ENCODE measurements at places on chromosomes 3 and 15.

DNA sequence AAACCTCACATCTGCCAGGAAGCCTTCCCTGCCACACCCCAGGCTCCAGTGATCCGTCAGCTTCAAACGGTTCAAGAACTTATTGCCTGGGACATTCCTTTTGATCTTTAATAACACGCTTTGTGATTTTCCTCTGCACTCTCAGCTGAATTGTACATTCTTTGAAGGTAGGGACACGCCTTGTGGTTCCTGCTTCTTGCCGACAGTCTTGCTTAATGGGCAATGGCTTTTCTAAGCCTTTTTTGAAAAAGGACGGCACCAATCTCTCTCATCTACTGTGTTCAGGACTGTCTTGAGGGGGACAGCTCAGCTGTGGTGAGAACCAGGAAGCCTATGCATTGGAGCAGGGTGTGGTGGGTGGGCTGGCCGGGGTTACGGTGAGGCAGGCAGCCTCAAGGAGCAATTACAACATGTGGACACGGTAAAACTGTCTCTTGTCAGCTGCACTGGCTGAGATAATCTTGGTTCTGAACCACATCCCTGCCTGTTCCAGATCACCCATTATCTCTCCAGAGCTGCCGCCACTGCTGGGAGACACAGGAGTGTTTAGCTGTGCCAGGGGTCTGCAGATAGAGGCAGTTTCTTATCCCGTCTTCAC lies 46.0 kb upstream of the GLCE start:
- no peak for DNase-seq

DNA sequence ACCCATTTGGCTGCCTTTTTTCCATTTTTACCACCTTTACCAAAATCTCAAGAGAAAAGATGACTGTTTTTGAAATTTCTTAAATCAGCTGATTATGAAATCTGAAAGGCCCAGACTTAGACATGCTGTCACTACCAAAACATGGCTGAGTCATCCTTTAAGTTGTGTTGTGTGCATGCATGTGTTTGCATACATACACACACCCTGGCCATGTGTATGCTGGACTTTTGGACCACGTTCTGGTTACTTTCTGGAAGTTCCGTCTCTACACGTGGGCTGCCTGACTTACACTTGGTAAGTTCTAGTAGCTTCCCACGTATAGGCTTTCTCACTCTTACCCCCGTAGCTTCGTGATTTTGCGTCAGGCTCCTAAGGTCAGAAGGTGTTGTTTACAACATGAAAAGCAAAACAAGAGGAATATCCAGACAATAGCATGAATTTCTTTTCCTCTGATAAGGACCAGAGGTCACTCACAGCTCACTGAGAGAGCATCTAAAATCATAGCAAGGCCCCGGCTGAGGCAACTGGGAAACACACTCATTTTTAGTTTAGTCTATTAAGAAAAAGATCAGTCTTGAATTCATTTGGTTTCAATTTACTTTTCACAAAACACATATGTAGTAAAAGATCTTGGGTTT lies 62.4 kb downstream of the COL8A1 start:
- no peak for DNase-seq

GRCh38 chr3:144415492-144415891 lies 443.9 kb downstream of the DIPK2A start:
- DNase-seq: no peak

- DNase-seq: no peak
Observed at GRCh38 chr3:127103080-127103479, 89.9 kb upstream of the PRR23E start.

- no peak for DNase-seq
Observed at GRCh38 chr15:63990454-63990853, 55.8 kb downstream of the DAPK2 start.

GRCh38 chr3:103657756-103658155 lies 1222.9 kb downstream of the ZPLD1 start:
- no peak for DNase-seq

GRCh38 chr3:188154809-188155574 lies 1.0 kb downstream of the LPP start:
- no peak for DNase-seq

GRCh38 chr3:12178091-12178820 lies 19.5 kb upstream of the TIMP4 start:
- DNase-seq: no peak

DNA sequence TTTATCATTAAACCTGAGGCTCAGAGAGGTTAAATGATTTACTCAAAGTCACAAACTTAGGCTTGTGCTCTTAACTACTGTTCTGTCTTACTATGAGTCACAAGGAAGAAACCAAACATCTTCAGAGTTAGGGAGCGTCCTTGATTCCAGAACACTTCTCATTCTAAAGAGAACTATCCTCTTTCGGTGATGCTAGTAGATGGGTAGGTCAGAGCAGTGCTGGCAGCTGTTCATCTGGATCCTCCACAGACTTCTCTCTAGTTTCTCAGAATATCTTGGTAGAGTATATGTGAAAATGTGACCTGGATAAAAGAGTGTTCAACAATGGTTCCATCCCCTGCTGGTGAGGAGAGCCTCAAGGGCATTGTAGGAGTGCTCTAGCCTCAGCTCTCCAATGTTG lies 3.3 kb downstream of the ARL6IP5 start:
- DNase-seq: no peak

- DNase-seq: no peak
Observed at GRCh38 chr3:149647812-149648211, 10.0 kb downstream of the WWTR1 start.

DNA sequence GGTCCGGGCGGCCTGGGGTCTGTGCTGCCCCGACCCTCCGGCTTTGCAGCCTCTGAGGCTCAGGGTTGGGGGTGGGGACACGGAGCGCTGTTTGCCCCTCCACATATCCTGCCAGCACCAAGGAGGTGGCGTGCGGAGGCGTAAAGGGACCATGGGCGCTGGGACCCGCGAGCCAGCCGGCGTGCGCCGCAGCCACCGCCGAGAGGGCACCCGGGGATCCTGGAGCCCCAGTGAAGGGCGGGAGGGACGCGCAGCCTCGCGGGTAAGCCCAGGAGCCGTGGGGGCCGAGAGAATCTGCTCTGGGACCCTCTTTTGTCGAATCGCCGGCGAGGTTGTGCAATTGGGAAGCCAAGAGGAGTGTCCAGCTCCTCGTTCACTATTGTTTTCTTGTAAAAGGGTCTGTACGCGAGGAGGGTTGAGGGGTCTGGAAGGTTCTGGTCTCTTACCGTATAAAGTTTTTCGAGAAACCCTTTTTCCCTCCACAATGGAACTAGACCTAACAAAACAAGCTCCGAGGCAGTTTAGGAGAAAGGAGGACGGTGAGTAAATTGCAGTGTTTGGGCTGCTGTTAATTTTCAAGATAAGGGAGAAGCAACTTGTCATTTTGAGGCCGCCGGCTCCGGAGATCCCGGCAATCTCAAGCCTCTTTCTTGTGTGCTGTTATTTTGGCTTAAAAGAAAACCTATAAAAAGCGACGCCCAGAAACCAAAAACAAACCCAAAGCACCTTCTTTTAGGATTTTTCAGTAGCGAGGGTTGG lies 29.9 kb upstream of the ST3GAL6 start:
- no peak for DNase-seq

DNA sequence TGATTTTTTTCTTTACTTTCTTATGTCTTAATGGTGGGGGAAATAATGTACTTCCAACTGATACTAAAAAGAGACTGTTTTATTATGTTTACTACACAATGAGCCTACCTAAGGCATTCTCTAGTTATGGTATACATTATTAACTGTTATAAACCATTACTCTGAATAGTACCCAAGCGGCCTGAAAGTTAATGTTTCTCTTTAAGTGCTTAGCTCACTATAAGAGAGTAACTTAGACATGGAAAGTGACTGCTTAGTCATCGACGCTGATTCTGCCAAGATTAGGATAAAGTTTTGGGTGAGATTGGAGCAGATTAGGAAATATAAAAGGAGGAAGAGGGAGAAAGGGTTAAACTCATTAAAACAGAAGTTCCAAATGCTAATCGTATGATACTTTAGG lies 365.0 kb downstream of the NLGN1 start:
- no peak for DNase-seq

GRCh38 chr15:87387766-87388165 lies 868.8 kb downstream of the NTRK3 start:
- no peak for DNase-seq

DNA sequence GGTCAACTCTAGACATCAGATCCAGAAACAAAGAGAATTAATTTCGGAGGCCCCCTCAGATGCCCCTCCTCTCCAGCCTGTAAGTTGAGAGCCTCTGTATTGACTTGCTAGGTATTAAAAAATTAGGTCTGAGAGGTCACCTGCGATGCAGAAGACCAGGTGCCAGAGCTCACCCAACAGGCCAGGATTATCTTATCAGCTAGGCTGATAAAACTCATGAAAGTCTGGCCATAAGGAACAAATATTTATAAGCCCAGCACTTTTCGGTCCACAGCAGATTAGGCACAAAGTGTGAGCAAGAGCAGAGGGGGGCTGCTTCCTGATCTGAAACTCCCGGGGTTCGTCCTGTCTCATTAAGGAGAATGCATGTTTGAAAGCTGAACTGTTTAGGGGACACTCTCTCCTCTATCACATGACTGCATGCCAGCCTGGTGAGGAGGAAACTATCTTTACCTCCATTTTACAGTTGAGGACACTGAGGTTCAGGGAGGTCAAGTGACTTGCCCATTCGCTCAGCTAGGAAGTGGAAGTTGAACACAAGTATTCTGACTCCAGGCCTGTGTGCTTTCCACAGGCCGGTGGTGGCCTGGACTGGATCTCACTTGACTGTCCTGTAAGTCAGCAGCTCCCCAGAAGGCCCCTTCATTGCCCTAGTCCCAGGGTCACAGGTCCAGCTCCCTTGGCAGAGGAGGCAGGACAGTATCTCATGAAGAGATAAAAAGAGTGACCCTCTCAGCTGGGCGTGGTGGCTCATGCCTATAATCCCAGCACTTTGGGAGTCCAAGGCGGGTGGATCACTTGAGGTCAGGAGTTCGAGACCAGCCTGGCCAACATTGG lies 39.6 kb upstream of the MAGEF1 start:
- DNase-seq: no peak

GRCh38 chr3:54577313-54577712 lies 350.5 kb downstream of the LRTM1 start:
- DNase-seq: no peak

DNA sequence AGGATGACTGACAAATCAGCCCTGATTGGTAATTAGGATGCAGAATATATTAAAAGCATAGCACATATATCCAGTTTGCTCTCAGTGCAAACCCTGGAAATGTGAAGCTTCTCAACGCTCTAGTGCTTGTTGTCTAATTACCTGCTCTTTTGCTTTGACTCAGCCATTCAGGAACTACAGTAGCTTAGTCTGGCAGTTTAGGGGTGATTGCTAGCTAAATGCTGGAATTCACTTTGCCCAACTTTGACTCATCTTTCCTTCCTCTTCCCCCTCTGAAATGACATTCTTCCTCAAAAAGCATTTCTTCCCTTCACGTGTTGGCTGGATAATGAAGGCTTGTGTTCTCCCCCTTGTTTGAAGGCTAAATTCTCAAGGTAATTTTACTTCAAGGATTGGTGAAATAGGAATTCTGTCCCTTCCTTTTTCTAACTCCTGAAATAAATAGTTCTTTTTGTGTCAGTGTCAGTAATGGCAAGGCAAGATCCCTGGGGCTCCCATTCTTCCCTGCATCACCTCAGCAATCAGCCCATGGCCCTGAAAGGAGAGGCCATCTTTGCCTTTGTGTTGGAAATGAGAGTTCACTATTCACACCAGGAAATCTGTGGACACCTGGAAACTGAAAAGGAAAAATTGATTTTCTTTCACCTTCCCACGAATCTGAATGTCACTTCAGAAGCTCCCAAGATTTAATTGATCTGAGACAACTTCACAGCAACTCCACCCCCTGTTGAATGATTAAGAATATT lies 103.6 kb downstream of the ECT2 start:
- no peak for DNase-seq

- no peak for DNase-seq
Observed at GRCh38 chr3:174321548-174321947, 537.6 kb upstream of the NAALADL2 start.

DNA sequence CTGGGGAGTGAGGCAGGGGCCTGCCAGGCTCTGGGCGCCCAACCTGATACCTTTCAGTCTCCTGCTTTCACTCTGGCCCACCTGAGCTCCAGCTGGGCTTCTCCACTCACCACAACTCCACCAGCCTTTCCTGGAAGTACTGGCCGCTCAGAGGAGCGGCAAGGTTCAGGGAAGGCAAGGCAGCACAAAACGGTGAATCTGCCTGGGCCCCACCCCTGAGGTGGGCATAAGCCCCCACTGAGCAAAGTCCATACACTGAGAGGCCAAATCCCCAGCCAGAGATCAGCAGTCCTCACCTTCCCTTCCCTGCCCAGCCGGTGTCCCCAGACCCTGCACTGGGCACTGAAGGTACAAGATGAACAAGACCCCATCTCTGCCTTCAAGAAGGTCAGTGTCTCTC lies 70.7 kb downstream of the TLE3 start:
- DNase-seq: no peak

- no peak for DNase-seq
Observed at GRCh38 chr3:138863776-138864113, 29.0 kb upstream of the PIK3CB start.

DNA sequence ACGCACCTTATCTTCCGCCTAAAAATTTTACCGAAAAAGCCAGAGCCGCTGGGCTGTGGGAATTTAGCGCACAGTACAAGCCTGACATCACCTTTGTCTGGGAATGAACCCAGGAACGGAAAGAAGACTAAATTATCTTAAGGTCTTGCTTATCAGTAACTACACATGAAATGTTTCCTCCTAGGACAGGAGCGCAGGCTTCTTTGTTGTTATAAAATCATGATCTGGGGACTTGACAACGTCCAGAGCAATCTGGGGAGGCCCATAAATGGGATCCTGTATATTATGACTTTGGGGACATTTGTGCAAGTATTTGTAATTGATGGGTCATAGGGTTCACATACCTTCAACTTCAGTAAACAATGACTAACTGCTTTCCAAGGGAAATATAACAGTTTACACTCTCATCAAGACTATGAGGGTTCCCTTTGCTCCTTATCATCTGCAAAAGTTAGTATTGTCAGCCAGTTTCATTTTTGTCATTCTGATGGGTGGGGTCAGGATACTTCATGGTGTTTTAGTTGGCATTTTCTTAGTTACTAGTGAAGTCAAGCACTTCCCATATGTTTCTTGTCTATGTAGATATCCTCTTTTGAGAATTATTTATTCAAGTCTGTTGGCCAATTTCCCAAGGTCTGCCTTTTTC lies 213.9 kb upstream of the PFN2 start:
- DNase-seq: no peak

DNA sequence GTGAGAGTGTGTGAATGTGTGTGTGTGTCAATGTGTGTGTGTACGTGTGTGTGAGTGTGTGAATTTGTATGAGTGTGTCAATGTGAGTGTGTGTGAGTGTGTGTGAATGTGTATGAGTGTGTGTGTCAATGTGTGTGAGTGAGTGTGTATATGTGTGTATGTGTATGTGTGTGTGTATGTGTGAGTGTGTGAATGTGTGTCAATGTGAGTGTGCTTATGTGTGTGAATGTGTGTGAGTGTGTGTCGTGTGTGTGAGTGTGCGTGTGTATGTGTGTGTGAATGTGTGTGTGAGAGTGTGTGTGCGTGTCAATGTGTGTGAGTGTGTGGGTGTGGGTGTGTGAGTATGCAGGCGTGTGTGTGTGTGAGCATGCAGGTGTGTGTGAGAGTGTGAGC lies 93.5 kb upstream of the ALDH1A3 start:
- DNase-seq: peak; percentile 25

- DNase-seq: no peak
Observed at GRCh38 chr3:39980058-39980457, 170.6 kb downstream of the MYRIP start.
